Esophagus mucosa (tissue), 1 donor: ENCODE measurements at places on chromosomes 5 and 9.

- no peak for ATAC-seq
These were observed 173.6 kb upstream of the MAP3K1 start for GRCh38 chr5:56641635-56642260.

- ATAC-seq = no peak
These were observed 20.7 kb downstream of the TTC39B start for GRCh38 chr9:15286161-15286821.

DNA sequence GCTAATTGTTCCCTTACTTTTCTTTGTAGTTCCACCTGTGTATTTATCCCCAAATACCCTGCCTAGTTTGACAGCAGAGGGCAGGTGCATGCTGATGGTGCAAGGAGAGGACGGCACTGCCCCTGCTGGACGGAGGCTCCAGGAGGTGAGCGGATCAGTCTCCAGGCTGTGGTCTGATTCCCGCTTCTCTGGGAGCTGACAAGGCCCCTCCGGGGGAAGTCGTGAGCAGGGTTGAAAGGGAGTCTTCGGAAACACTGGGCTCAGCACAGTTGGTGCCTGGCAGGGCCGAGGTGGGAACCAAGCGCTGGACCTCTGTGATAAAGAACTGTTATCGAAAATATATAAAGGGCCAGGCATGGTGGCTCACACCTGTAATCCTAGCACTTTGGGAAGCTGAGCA lies 52.9 kb downstream of the RASGEF1C start:
- no peak for ATAC-seq

DNA sequence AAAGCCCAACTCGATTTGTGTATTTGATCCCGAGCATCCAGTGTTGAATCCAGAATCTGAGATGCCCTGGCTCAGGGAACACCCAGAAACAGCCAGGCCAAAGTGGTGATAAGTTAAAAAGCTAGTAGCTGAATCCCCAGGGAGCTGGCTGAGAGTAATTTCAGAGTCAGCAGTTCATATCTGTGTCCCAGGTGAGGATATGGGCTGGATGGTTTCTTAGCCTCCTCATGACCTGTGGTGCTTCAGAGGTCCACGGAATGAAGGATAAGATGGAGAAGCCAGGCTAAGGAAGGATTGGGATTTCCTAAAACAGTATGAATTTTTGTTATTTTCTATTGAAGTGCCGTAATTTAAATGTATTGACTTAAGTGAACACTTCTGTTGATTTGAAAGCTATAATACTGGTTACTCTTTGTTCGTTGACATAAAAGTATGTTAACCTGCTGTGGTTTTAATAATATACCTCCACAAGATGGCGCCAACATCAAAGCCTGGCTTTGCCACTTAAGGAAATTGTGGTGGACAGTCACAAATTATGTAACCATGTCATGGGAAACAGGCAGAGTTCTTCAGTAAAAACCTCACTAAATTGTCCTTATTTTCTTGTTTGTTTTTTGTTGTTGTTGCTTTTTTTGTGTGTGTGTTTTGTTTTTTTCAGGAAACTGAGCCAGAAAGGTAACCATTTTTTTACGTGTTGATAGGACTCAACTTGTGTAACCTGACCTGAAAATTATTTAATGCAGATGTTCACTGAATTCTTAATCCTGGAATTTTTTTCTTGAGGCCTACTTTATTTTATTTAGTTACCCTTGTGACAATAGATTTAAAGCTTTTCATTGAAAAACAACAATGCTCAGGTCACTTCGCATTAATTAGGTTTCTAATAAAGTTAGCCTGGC lies 11.4 kb downstream of the MTAP start:
- peak; percentile 50 for ATAC-seq

- ATAC-seq = no peak
These were observed 102.2 kb upstream of the SLCO6A1 start for GRCh38 chr5:102600964-102601363.

- no peak for ATAC-seq
These were observed 271.3 kb downstream of the ZSWIM6 start for GRCh38 chr5:61603211-61603908.

DNA sequence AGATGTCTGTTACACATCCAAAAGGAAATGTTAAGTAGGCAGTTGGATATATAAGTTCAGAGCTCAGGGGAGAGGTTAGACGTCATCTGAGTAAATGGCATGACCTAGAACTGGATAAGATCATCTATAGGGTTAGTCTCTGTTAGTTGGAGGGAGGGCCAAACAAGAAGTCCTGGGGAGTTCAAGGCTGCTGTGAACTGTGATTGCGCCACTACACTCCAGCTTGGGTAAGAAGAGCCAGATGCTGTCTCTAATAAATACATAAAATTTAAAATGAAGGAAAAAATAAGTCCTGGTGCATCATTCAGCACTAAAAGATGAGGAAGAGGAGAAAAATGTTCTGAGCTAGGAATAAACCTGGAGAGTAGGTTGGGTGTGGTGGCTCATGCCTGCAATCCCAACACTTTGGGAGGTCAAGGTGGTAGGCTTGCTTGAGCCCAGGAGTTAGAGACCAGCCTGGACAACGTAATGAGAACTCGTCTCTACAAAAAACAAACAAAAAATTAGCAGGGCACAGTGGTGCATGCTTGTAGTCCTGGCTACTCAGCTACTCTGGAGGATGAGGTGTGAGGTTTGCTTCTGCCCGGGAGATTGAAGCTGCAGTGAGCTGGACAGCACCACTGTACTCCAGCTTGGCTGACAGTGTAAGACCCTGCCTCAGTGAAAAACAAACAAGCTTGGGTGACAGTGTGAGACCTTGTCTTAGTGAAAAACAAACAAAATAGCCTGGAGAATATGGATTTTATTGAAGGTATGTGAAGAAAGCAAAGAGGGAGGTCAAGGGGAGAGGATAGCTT lies 123.6 kb downstream of the ACTBL2 start:
- no peak for ATAC-seq

DNA sequence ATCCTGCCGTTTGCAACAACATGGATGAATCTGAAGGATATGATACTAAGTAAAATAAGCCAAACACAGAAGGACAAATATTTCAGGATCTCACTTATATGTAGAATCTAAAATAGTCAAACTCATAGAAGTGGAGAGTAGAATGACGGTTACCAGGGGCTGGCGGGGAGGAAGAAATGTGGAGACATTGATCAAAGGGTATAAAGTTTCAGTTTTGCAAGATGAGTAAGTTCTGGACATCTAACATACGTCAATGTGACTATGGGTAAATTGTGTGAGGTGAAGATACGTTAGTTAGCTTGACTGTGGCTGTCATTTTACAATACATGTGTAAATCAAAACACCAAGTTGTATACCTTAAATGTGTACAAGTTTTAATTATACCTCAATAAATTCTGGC lies 200.3 kb downstream of the SNX18 start:
- ATAC-seq = no peak

GRCh38 chr9:70420441-70421271 lies 6.2 kb upstream of the KLF9 start:
- peak; percentile 37 for ATAC-seq

GRCh38 chr5:84306601-84307000 lies 78.1 kb downstream of the EDIL3 start:
- ATAC-seq = no peak

GRCh38 chr5:146584750-146585149 lies 68.8 kb upstream of the GPR151 start:
- ATAC-seq = no peak

DNA sequence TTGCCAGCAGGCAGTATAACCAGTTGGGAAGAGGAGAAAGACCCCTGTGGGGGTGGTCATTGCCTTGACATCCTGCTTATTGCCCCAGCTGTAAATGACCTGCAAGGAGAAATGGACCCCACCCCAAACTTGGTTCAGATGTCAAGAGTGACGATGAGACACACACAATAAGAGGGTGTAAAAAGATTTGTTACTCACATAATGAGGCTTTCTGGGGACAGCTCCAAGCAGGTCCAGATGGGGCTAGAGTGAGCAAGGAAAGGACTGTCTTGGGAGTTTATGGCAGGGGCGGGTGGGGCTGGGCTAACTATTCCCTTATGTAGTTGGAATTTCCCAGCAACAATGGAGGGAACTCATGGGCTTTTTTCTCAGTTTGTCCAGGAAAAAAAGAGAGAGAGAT lies 24.1 kb downstream of the ZNF484 start:
- ATAC-seq = no peak

DNA sequence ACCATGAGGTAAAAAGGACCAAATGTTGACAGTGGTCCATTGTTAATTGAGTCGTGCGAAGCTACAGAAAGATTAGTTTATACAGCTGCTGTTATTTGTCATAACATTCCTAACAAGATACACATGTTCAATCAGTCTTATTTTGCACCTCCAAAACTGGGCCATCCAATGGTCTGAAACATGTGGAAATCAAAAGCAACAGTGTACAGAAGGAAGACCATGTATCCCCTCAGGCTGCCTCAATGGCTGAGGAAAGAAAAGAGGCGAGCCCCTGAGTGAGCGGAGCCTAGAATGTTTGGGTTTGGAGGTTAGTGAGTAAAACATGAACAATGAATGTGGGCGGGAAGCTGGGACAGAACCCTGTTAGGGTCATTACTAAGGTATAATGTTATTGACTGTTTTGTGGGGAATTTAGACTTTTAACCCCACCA lies 35.6 kb downstream of the NFIB start:
- ATAC-seq = no peak

GRCh38 chr5:121325930-121326329 lies 525.8 kb upstream of the FTMT start:
- ATAC-seq = no peak

GRCh38 chr5:1883925-1884677 lies 1.4 kb upstream of the IRX4 start:
- peak; percentile 71 for ATAC-seq

GRCh38 chr9:134721344-134721743 lies 79.7 kb downstream of the COL5A1 start:
- no peak for ATAC-seq

- ATAC-seq = peak; percentile 89
These were observed 10.6 kb upstream of the CSNK1A1 start for GRCh38 chr5:149561848-149562247.

DNA sequence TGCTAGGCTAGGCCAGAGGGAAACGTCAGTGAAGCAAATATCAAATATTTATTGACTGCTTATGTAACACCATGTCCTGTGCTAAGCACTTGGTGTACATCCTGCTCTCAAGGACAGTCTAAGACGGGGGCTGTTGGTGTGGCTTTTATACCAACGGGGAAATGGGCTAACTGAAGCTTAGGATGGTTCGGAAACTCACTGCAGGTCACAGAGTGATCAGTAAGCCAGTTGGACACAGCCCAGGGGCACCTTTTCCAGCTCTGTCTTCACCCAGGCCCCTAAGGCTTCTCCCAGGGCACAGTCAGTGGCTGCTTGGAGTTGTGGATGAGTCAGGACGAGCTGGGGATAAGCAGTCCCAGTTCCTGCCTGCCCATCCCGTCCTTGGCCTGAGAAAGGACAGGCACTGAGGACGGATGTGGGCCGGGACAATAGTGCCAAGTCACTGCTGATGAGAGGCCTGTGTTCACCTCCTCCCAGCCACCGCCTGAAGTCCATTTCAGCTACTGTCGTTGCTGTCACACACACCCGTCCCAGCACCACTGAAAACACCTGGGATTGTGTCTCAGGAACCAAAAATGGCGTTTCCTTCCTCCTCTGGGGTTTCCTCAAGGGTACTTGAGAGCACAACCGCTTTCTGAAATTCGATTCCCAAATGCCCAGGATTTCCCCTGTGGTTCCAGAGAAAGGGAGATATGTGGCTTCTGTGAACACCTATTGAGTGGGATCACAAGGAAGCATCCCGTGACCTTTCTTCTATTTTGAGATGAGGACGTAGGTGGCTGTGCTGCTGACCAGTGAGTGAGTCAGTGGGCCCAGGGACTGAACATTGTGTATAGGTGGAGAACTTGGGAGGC lies 17.5 kb upstream of the SPRY4 start:
- ATAC-seq = peak; percentile 29

DNA sequence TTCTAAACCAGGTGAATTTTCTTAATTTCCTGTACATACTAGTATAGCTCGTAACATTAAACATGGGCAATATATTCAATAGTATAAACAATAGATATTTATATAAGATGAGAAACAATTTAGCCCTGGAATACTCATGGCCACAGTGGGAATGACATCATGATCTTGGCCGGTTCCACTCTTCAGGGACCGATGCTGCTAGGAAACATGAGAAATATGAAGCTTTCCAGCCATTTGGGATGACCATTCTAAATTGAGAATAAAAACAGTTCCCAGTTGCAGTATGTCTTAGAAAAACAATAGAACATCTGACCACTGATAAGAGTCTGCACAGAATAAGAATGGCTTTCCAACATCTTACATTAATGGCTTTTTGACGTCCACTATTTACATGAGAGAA lies 33.3 kb upstream of the SLCO6A1 start:
- no peak for ATAC-seq

DNA sequence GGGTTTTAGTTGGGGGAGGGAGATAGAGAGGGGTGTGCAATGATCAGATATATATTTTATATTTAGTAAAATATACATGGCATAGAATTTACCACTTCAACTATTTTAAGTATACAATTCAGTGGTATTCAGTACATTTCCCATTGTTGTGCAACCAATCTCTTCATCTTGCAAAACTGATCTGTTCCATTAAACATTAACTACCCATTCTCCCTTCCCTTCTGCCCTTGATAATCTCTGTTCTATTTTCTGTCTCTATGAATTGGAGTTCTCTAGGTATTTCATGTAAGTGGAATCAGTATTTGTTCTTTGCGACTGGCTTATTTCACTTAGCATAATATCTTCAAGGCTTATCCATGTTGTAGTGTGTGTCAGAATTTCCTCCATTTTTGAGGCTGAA lies 38.6 kb downstream of the TGFBI start:
- no peak for ATAC-seq

DNA sequence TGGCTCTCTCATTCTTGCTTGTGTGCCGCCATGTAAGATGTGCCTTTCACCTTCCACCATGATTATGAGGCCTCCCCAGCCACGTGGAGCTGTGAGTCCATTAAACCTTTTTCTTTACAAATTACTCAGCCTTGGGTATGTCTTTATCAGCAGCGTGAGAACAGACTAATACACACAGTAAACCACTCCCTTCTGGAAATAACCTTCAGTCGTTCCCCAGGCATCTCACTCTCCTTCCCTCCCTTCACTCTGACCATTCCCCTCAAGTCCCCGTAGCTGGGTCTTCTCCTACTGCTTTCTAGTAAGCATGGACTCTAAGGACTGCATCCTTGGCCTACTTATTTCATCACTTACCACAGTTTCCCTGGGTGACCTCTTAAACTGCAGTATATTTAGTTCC lies 493.9 kb downstream of the CCDC171 start:
- no peak for ATAC-seq

DNA sequence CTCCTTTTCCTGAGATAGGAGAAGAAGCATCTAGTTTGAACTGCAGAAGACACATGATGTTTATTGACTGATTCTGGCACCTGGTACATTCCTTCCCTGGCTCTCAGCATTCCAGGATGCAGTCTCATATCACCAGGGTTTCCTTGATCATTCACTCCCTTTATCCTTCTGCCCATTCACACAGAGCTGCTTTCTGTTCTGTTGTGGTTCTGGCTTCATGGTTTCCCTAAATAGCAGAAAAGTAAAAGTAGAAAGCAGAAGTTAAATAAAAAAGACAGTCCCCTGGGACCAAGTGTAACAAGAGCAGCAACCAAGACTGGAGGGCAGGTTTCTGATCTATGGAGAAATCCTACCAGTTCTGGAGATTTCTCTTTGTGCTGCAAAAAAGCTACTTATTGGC lies 3.2 kb downstream of the IFNA8 start:
- no peak for ATAC-seq
